CD4-positive, alpha-beta T cell treated with Interferon alpha-2 for 1 hour (primary cell): ENCODE measurements at places on chromosomes 3 and 15.

DNA sequence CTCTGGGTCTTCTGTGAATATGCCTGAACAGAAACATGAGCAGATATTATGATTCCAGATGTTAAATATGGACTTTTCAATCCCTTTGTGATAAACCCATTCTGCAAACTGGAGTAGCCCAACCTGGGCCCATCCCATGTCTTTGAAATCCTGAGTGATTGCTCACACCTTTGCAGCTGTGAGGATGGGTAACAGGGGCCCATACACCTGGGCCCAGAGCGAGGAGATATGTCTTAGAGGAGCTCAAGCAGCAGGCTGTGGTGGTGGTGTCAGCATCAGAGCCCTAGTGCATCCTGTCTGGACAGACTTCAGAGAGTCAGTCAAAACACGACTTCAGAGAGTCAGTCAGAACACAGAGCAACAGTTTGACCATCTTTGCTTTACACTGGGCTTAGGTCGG is 64.9 kb upstream of the LIMD1 start:
- no peak for DNase-seq

DNA sequence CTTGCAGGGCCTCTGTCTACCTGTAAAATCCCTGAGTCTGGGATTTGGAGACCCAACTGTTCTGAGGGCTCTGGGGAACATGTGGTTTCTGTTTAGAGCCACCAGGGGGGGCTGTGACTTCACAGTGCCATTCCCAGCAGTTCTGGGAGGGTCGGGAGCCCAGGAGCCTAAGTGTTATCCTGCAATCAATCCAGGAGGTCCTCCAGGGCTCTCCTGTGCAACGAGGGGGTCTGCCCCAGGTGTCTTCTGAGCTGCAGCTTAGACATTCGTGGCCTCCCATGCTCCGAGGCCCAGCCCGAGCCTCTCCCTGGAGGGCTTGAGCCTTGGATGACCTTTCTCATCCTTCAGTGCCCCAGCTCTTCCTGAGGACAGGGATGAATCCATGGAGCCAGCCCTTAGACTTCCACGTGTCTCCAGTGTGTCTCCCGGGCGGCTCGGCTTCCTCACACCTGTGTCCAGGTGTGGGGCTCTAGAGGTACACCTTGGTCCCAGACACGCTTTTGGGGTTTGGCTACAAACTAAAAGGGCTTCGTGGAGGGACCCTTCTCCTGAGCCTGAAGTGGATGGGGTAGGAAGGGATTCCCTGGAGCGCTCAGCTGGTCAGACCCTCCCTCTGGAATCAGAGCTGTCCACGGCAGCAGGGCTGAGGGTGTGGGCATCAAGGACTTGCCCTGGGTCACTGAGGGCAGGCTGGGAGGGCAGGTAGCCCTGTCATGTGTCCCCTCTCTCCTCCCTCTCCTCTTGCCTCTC is 20.3 kb upstream of the ABTB1 start:
- peak; percentile 35 for DNase-seq

DNA sequence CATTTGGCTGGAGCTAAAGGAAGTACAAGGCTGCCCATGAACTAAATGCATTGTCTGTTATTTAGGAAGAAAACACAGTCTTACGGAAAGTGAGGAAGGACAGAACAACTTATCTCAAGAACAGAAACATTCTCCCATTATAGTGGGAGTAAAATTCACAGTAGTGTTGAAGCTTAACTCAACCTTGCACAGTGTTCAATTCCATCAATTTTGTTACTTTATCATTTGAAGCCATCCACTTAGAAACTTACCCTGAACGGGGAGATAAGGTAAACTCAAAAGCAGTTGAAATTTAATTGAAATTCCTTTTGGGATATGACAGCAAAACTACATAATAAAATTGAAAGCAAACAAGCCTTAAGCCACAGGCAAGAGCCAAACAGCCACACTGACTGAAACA is 186.9 kb downstream of the PCCB start:
- no peak for DNase-seq

- DNase-seq = no peak
Observed at GRCh38 chr15:94930441-94930840, 699.1 kb downstream of the MCTP2 start.

DNA sequence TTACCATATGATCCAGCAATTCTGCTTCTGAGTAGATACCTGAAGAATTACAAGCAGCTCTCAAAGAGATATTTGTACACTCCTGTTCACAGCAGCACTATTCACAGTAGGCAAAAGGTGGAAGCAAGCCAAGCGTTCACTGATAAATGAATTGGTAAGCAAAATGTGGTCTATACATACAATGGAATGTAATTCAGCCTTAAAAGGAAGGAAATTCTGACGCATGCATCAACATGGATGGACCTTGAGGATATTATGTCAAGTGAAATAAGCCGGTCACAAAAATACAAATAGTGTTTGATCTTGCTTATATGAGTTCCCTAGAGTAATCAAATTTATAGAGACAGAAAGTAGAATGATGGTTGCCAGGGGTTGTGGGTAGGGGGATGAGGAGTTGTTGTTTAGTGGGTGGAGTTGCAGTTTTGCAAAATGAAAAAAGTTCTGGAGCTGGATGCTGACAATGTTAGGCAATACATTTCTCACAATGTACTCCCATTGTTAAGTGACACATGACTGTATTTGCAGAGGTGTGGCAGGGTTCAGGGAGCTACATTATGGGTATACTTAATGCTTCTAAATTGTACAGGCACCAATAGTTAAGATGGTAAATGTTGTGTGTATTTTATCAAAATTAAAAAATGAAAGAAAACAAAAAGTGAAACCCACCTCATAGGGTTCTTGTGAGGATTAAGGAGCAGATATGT is 26.7 kb downstream of the SLC6A1 start:
- DNase-seq = no peak

DNA sequence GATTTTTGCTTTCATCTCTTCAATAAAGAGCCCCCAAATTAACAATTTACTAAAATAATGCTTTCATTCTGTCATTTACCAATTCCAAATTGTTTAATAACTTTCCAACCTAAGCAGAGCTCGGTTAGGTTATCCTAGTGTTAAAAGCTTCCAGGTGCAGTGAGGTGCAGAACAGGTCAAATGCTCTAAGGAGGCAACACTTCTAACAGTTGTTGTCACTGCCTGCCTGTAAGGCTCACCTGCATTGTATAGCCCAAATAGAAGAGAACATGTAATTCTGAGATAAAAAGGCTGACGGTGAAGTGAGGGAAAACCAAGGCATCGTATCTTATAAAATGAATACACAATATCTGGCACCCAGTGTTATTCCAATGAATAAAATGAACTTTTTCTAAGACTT is 9.1 kb downstream of the ZNF280D start:
- DNase-seq = no peak

- no peak for DNase-seq
Observed at GRCh38 chr3:59567661-59568060, 517.8 kb upstream of the CFAP20DC start.

DNA sequence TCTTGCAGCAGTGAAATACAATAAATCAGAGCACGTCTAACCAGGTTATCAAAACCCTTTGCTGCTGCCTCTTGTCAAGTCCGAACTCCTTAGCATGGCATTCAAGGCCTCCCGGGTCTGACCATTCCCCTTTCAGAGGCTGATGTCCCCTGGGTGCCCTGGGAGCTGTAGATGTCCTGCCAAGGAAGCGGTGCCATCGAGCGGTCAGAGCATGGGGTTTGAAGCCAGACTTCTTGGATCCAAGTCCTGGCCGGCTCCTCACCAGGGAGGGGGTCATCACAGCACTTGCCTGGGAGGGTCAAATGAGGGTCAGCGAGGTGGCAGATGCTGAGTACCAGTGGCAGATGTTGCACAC is 496 bp downstream of the TF start:
- DNase-seq = no peak

DNA sequence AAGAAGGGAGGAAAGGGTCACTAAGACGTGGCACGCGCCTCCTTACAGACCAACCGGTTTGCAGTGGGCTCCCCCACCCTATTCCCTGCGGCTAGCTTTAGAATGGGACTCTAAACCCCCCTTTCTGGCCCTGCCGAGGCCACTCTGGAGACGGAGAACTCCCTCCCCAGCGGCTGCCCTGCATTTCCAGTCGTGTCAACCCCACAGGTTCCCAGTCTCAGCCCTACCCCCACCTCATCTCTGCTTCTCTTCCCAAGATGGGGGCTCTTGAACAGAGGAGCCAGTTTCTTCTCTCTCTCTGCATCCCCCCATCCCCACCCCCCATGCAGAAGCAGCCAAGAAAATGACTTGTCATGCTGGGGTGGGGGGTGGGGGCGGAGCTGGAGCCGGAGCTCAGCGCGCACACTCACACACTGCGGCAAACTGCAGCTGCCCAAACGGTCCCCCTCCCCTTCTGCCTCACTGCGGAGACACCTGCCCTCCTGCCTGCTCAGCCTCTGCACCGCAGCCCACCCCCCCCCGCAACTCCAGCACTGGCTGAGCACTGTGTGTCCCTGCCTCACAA is 871 bp downstream of the MAP1A start:
- no peak for DNase-seq

DNA sequence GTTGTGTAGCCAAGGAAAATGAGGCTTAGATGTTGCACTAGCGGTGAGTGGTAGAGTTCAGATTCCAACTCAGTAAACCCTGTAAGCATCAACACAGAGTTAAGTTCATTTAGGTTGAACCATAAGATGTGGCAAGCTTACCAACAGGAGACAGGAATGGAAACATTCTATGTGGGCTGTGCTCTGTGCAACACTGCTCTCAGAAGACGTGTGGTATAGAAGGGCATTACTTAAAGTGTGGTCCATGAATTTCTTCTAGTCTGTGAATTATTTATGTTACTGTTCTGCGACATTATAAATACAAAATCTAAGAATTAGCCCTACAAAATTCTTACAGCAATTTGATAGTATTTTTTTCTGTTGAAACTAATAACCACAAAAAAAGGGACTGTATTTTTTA is 213.3 kb downstream of the GRM7 start:
- DNase-seq = no peak

GRCh38 chr3:158272081-158272480 is 162.2 kb downstream of the RSRC1 start:
- no peak for DNase-seq

DNA sequence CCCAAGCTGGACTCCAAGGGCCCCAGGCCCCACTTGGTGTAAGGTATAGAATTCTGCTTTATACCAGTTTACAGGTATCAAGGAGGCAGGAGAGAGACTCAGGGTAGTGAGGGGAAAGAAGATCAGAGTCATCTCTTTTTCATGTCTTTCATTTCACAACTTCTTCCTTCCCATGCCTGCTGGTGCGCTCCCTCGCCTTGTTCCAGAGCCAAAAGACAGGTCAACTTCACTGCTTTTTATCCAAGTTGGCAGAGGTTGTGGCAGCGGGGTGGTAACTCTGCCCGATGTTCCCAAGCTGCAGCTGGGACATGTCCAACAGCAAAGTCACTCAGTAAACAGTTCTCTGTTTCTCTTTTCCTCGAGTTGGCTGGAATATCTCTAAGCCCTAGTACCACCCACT is 86.3 kb upstream of the TCF12 start:
- no peak for DNase-seq

- no peak for DNase-seq
Observed at GRCh38 chr3:4195006-4195405, 108.2 kb upstream of the SETMAR start.
